Stimulated activated CD8-positive, alpha-beta memory T cell treated with anti-CD3 and anti-CD28 coated beads, Interleukin-15, amount 100 ng/mL, for 48 hours (primary cell): ENCODE measurements at places on chromosomes 13 and 19.
A peak's percentile ranks its signal among the peaks of the same experiment; 100 is the strongest.

GRCh38 chr13:21579754-21580316 lies 24.1 kb downstream of the MICU2 start:
- no peak for DNase-seq

GRCh38 chr13:96730676-96731075 lies 263.6 kb downstream of the OXGR1 start:
- DNase-seq = no peak

- DNase-seq = no peak
Measured at GRCh38 chr19:49364083-49364737, 533 bp downstream of the DKKL1 start.

DNA sequence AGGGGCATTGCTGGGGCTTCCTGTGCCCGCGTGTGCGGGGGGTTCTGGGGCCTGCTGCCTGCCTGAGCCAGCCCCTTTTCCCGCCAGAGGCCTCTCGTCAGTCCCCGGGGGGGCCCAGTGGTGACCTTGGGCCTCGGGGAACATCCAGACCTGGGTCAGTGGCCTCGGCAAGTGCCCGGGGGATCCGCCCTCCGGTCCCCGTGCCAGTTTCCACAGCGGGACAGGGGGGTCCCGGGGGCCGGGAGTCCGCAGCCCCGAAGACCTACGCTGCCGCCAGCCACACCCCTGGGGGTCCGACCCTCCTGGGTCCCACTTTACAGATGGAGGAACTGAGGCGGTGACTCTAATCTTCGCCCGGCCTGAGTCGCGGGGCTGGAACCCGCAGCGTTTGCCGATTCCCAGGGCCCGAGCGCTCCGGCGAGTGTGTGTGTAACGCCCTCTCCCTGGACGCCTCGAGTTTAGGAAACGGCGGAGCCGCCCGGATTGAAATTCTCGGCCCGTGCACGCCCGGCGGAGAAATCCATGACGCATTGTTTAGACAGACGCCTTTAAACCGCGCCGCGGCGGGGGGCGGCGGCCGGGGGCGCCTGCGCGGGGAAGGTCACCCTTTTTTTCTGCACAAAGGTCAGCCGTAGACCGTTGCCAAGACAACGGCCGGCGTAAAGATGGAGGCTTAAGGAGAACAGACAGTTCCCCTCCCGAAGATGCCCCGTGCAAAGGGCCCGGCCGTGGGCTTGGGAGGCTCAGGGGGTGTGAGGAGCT lies 39.3 kb downstream of the EFNA2 start:
- peak; percentile 14 for DNase-seq

GRCh38 chr19:13284929-13285928 lies 135.0 kb downstream of the IER2 start:
- DNase-seq = no peak

GRCh38 chr13:97936036-97936435 lies 17.4 kb upstream of the IPO5 start:
- DNase-seq = no peak

GRCh38 chr13:48906200-48906599 lies 69.5 kb upstream of the FNDC3A start:
- DNase-seq = no peak

- DNase-seq = peak; percentile 58
Measured at GRCh38 chr19:50050406-50051227, 24.8 kb downstream of the ZNF473 start.

- DNase-seq = no peak
Measured at GRCh38 chr19:45150751-45151281, 10.0 kb downstream of the NKPD1 start.
